ENCODE measurements at places on chromosomes 7 and 10. TPM values are rescaled to one million over a fixed set of nuclear protein-coding genes. Genes with fewer than 3 reads are reported as not detected.

HGF gene
- not detected for total RNA-seq

EVX1 gene
- 0.10 TPM for total RNA-seq

THSD7A gene
- 1.7 TPM for total RNA-seq

TRIP6 gene
- 53.9 TPM for total RNA-seq

ADAM22 gene
- total RNA-seq, result 0.29 TPM

GPR26 gene
- total RNA-seq, result not detected

GHRHR gene
- total RNA-seq, result not detected

ASL gene
- 24.1 TPM for total RNA-seq

LLCFC1 gene
- not detected for total RNA-seq

LRRC18 gene
- not detected for total RNA-seq

MOGAT3 gene
- total RNA-seq, result not detected

C10orf67 gene
- 0.17 TPM for total RNA-seq

NANOS1 gene
- total RNA-seq, result 3.9 TPM

EN2 gene
- total RNA-seq, result 0.99 TPM

LMOD2 gene
- not detected for total RNA-seq

USP6NL gene
- total RNA-seq, result 12.2 TPM

FAM131B gene
- 0.65 TPM for total RNA-seq

GPR15LG gene
- total RNA-seq, result not detected

ATP5F1C gene
- 337 TPM for total RNA-seq

AGR3 gene
- total RNA-seq, result not detected

SYT15 gene
- total RNA-seq, result 2.4 TPM

SPDYE1 gene
- total RNA-seq, result not detected

NPTX2 gene
- total RNA-seq, result 0.13 TPM

STEAP4 gene
- not detected for total RNA-seq
